Activated CD4-positive, alpha-beta T cell treated with anti-CD3 and anti-CD28 coated beads for 1 hour (primary cell): ENCODE measurements at places on chromosomes 16 and 17.

DNA sequence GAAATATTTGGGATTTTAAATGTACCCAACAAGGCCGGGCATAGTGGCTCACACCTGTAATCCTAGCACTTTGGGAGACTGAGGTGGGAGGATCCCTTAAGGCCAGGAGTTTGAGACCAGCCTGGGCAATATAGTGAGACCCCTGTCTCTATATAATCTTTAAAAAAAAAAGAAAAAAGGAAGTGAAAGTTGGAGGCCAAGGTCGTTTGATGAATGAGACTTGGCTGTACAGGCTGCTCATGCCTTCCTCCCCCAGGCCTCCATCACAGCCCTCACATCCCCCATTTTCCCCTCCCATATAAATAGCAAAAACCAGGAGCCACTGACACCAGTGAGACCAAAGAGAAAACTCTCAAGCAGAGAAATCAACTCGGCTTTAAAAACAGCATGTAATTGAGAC is 3.3 kb upstream of the CA7 start:
- DNase-seq: no peak

DNA sequence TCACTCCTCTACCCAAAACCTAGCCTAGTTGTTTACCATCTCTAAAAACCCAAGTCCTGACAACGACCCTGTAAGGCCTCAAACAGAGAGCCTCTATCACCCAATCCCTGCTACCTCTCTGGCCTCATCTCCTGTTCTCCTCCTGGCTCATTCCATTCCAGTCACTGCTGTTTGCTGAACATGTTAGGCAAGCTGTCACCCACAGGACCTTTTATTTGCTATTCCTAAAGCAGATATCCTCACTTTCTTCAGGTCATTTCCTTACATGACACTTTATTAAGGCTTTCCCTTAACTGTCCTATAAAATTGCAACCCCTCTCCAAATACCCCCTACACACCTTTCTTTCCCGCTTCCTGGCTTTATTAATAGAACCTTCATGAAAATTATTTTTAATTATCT is 85.1 kb downstream of the KANSL1 start:
- DNase-seq: no peak

- DNase-seq: no peak
Measured at GRCh38 chr16:11165349-11165748, 90.7 kb downstream of the SOCS1 start.

DNA sequence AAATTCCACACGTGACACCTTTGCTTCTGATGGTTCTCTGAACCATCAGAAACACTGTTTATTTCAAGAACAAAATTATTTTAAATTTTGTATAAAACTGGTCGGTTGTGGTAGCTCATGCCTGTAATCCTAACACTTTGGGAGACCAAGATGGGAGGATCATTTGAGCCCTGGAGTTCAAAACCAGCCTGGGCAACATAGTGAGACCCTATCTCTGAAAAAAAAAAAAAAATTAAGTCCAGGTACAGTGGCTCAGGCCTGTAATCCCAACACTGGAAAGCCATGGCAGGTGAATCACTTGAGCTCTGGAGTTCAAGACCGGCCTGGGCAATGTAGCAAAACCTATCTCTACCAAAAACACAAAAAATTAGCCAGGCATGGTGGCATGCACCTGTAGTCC is 8.3 kb upstream of the KANSL1 start:
- DNase-seq: no peak

- DNase-seq: no peak
Measured at GRCh38 chr16:11202260-11203091, 53.5 kb downstream of the SOCS1 start.

GRCh38 chr16:27723711-27724481 is 174.0 kb downstream of the KATNIP start:
- no peak for DNase-seq

DNA sequence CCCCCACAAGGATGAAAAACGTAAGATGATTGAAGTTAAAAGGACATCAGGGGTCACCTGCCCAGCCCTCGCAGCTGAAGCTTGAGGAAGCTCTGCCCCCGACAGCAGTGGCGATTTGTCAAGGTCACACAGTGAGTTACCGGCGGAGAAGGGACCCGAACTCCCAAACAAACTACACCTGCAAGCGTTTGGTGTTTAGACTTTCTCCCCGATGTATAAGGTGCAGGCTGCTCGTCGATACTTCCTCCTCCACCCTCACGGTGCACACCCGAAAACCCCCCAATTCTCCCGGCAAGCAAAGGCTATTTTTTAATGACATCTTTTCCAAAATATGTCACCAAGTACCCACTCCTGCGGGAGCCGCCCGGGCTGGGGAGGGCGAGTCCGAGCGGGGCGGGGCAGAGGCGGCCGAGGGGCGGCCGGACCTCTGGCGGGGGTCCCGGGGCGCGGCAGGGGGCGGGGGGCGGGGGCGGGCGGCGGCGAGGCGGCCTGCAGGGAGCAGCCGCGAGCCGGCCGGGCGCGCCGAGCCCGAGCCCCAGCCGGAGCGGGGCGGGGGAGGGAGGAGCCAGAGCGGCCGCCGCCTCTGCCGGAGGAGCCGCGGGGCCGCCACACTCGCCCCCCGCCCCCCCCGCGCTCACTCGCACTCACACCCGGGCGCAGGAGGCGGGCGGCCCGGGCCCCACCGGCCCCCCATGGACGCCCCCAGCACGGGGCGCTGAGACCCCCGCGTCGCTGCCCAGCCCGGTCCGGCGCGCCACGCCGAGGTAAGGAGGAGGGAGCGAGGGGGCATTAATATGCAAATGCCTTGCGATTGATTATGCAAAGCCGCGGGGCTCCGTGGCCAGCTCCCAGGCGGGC is at the start of gene THRA:
Gene THRA (plus strand): TSS at position 637 of the 858 bp plus-strand sequence. CDS start 11,524 bp downstream, outside the sequence.
- peak; percentile 60 for DNase-seq

DNA sequence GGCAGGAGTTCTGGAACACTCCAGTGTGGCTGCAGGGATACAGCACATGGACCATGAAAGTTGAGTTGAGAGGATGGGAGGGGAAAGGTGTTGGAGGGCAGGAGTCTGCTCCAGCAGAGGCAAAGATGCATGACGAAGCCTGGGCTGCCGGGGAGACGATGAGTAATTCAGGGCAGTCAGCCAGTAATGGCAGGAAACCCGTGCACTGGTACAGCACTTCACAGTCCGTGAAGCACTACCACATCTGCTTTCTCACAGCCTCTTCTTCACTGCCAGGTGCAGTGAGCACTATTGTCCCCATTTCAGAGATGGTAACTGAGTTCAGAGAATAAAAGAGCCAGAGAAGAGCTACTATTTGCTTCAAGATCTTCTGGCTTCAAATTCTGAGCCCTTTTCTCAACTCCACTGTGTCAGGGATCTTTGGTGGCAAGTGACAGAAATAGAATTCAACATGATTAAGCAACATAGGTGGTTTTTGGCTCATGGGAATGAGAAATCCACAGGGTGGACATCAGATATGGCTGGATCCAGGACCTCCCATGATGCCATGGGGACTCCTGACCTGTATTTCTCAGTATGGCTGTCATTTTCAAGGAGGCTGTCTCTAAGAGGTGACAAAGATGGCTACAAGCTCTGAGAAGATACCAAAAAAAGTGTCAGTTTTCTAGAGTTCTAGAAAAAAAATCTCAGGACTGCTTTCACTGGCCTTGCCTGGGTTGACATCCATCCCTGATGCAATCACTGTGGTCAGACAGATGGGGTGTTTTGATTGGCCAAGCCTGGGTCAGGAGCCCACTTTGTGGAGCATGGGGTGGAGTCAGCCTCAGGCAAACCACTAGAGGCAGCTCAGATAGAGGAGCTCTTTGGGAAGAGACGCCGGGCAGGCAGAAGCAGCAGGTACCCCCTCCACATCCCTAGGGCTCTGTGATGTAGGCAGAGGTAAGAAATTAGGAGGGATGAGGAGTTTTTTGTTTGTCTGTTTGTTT is 24.7 kb downstream of the IL21R start:
- DNase-seq: peak; percentile 70

GRCh38 chr16:4270595-4270994 is 2.2 kb downstream of the TFAP4 start:
- no peak for DNase-seq

GRCh38 chr17:5413682-5414081 is 5.8 kb downstream of the NUP88 start:
- no peak for DNase-seq

DNA sequence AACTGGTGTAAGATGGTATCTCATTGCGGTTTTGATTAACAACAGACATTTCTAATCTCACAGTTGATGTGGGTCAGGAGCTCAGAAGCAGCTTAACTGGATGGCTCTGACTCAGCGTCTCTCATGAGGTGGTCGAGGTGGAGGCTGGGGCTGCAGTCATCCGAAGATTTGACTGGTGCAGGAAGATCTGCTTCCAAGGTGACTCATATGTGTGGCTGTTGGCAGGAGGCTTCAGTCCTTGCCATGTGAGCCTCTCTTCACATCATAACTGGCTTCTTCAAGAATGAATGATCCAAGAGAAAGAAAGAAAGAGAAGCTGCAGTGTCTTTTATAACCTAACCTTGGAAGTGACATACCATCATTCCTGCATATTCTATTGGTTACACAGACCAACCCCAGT is 376.1 kb downstream of the SEC14L1 start:
- no peak for DNase-seq

- no peak for DNase-seq
Measured at GRCh38 chr17:61160204-61160603, 239.4 kb upstream of the TBX2 start.

GRCh38 chr17:66930933-66931332 is 33.6 kb upstream of the CACNG4 start:
- DNase-seq: no peak

- no peak for DNase-seq
Measured at GRCh38 chr16:56382459-56382858, 42.9 kb downstream of the AMFR start.

- no peak for DNase-seq
Measured at GRCh38 chr16:75254359-75254837, 3.0 kb upstream of the BCAR1 start.

DNA sequence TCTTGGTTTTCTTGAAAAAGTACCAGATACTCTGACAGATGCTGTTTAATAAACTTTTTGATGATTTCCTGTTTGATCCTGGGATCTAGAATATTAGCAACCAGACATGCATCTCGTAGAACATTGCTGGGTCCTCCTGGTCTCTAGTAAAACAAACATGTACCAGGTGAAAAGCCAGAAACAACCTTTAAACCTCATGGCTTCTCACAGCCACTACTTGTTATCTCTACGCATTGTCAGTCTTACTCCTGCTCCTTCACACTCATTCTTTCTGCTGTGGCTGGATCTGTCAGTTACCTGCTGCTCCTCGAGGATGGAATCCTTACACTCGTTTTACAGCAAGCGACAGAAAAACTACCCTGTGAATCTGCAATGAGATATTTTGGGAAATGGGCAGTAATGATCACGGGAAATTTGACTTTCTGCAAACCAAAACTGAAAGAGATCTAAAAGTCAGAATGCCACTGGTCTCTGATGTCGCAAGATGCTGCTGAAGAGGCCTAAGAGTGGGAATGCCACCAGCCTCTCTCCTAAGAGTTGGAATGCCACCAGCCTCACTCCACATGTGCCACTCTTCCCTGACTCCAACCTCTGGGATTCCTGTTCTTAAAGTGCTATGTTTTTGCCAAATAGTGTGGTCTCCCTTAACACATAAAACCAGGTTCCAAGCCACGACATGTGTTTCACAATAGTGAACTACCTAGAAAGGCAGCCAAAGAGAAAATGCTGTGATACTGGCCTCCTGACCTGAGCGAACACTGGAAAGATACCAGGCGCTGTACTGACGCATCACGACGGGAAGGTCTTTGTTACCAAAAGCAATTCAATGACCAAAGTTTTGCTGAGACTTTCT is 86.3 kb downstream of the VPS53 start:
- no peak for DNase-seq

GRCh38 chr16:23847948-23848347 is 12.2 kb downstream of the PRKCB start:
- DNase-seq: no peak

GRCh38 chr16:56865394-56866062 is 521 bp downstream of the SLC12A3 start:
- no peak for DNase-seq

GRCh38 chr17:35313875-35314409 is 59.5 kb downstream of the SLFN11 start:
- no peak for DNase-seq

DNA sequence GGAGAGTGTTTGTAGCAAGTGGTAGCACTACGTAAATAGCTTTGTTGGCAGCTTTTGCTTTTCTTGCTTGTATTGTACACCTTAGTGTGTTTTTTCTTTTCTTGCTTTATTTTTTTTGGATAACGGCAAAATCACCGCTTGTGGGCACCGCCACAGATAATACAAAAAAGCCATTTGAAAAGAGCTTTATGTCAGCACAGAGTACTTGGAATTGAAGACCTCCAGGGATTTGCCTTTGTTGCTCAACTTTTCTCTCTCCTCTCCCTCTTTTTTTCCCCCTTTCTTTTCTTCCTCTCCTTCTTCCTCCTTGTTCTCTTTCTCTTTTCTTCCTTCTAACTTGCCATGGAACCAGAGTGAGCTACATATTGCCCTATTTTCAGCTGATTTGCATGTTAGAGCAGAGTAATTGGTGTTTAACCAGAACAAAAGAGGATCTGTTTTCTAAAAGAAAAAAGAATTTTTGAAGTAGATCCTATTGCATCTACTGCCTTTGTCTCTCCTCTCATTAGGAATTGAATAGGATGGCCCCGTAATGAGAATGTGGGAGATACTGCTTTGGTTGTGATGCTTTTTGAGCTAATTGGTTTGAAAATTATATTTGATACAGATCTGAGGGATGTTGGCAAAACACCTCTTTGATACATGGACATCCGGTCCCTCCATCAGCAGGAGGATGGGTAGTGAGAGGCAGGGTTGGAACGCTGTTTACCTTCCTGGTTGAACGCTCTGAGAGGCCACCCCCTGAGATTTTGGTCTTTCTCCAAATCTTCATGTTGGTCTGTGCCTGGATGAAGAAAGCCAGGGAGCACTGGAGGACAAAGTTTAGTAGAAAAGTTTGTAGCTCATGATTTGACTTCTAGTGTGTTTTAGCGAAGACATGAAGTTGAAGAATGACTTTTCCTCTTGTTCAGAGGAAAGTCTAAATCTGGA is 85.6 kb downstream of the MSI2 start:
- no peak for DNase-seq

DNA sequence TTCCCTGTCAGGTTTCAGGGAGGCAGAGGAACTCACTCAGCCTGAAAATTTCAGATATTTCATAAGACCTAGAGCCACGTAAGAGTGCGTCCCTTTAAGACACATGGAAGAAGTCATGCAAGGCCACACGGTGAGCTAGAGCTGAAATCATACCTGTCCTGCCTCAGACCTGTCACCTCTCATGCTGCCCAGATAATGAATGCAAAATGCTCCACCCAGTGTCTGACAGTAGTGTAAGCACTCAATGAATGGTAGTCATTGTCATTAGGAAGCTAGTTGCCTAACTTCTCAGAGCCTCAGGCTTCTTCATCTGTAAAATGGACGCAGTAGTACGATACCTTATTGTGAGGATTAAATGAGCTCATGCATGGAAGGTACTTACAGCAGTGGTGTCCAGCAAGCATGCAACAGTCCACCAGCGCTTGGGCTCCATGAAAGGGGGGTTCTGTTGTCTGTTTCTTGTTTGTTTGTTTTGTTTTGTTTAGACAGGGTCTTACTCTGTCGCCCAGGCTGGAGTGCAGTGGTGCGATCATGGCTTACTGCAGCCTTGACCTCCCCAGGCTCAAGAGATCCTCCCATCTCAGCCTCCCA is 60.7 kb downstream of the WSB1 start:
- DNase-seq: no peak
